ENCODE measurements at places on chromosomes 5 and 9. TPM values are rescaled to one million over a fixed set of nuclear protein-coding genes. Genes with fewer than 3 reads are reported as not detected.

Gene TRIM7
- 1.8 TPM for total RNA-seq

Gene ITK
- 0.50 TPM for total RNA-seq

Gene SPINK7
- total RNA-seq = not detected

Gene INSL4
- total RNA-seq = not detected

Gene RANBP6
- total RNA-seq = 36.8 TPM

Gene PCSK5
- total RNA-seq = 15.2 TPM

Gene OR1J2
- total RNA-seq = not detected

Gene C5orf46
- total RNA-seq = not detected

Gene BTNL3
- not detected for total RNA-seq

Gene CD72
- total RNA-seq = 1.7 TPM

GRCh38 chr9:5622016-5622415 lies 6.9 kb upstream of the RIC1 start:
- DNase-seq = no peak

GRCh38 chr5:10885026-10885425 lies 124.0 kb upstream of the DAP start:
- DNase-seq = no peak

GRCh38 chr5:32686799-32687498 lies 24.2 kb upstream of the NPR3 start:
- no peak for DNase-seq

DNA sequence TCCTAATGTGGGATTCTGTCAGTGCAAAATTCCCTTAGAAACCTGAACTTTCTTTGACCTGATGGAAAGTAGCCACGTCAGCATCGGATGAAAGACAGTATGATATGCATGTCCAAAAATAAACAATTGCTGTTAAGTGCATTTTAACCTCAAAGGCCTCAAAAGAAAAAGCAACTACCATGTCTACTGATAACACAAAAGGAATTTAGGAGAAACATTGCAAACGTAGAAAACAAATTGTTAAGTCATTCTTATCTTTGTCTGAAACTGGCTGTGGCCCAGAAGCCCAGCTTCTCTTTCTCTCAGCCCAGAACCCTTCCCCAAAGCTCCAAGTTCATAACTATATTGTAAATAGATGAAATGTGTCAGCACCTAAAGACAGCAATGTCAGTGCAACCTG lies 11.1 kb upstream of the LHFPL2 start:
- no peak for DNase-seq

DNA sequence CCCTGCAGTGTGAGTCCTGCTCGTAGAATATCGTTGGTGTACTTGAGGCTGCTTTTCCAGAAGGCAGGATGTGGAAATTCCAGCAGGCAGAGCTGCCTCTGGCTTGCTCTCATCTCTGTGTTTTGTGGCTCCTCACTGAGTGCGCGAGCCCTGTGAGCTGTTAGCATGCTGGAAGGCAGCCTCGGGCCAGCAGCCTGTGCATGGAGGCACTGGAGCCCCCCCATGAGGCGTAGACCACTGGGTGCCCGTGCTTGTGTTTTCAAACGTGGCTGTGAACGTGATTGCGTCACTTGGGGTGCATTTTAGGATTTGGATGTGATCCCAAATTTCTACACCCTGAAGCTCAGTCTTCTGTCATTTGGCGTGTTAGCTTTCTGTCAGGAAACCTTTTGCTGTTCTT lies 3.2 kb downstream of the WDR5 start:
- DNase-seq = no peak

DNA sequence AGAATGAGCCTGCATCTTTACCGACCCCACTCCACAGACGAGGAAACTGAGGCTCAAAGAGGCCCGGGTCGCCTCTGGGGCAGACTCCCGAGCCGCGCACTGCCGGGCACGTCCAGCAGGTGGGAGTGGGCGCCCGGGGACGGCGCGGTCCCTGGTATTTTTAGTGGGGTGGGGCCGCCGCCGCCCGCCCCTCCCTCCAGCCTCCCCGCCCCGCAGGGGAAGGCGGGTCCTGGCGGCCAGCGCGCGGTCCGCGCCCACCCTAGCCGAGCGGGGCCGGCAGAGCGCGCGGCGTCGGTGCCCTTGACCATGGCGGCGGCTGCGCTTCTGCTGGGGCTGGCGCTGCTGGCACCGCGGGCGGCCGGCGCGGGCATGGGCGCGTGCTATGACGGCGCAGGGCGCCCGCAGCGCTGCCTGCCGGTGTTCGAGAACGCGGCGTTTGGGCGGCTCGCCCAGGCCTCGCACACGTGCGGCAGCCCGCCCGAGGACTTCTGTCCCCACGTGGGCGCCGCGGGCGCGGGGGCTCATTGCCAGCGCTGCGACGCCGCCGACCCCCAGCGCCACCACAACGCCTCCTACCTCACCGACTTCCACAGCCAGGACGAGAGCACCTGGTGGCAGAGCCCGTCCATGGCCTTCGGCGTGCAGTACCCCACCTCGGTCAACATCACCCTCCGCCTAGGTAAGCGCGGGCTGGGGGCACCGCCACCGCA lies at the start of gene LAMC3:
Gene LAMC3 (plus strand): TSS at position 266 of the 710 bp plus-strand sequence. CDS start 41 bp downstream, at position 307.
- DNase-seq = peak; percentile 46

DNA sequence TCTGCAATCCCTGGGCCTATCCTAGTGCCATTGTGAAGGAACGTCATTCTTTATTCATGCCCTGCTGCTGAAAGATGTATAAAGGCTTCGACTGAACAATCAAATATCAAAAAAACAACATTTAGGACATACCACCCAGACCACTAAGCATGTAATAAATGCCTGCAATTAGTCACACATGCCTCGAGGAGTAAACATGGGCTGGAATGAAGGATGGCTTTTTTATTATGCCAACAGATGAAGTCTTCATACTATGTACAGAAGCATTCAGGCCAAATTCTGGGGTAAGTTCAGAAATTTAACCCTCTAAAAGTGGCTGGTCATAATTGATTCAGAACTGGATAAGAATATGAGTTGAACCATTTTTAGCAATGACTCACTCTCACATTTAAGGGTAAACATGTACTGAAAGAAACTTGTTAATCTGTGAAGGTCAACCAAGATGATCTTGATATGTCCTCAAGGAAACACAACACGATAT lies 38.1 kb downstream of the FAM240B start:
- DNase-seq = no peak

GRCh38 chr5:150394912-150395687 lies 17.6 kb downstream of the CD74 start:
- DNase-seq = no peak

DNA sequence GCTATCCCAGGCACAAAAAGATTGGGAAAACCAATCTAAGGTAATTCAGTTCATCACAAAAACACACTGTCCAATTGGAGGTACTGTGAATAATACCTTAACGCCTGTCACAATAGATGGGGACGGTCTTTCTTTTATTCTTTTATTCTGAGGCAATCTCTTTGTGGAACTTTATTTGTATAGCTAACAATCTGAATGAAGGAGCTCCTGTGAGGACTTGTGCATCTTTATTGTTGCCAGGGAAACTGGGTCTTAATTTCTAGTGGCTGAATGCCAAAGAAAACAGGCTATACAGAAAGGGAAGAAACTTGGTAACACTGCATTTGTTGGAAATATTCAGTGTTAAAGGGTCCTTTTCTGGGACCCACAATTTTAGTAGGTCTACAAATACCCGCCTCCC lies 546.9 kb upstream of the C9orf72 start:
- peak; percentile 48 for DNase-seq

DNA sequence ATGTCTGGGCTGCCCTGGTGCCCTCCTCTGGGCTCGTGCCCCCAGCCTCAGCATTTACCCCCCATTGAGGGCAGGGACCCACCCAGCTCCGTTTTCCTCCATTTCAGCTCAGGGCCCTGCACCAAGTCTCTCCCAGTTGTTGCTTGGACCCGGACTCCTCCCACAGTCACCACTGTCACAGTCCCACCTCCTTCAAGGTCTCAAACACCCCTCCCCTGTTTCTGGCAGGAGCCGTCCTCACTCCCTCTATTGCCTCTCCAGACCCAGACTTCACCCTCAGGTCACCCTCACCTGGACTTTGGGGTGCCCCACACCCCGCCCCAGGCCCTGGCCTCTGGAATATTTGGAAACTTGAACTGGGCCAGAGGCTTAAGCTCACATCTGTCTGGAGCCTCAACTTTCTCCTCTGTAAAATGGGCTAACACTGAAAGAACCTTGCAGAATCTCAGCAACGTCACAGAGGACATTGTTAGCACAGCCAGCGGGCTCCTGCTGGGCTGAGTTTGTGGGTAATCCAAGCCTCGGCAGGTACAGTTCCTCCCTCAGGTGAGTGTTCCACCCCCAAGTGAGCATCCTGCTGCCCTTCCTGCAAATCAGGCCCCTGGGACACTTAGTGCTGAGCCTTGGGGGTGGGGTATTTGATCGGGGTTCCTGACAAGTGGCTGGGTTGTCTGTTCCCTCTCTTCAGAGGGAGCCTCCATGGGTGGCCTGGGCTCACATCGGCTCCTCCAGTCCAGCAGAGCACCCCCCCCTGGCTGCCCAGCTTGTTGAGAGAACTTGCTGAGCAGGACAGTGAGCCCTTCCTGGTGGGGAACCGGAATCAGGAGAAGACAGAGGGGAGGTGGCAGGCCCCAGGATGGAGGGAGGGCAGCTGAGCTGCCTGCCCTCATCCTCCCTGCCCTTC lies 130.1 kb downstream of the C9orf50 start:
- DNase-seq = no peak

DNA sequence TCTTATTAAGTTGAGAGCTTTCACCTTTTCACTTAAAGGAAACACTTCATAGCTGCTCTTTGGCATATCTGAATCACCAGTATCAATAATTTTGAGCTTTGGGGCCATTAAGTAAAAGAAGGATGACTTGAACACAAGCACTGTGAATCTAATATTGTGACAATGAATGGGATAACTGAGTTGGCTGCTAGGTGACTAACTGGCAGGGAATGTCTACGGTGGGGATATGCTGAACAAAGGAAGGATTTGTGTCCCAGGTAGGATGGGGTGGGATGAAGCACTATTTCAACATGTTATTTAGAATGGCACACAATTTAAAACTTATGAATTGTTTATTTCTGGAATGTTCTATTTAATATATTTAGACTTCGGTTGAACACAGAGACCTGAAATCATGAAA lies 123.6 kb downstream of the TEX10 start:
- DNase-seq = no peak

GRCh38 chr5:170315154-170315553 lies 17.6 kb upstream of the LCP2 start:
- DNase-seq = peak; percentile 95

DNA sequence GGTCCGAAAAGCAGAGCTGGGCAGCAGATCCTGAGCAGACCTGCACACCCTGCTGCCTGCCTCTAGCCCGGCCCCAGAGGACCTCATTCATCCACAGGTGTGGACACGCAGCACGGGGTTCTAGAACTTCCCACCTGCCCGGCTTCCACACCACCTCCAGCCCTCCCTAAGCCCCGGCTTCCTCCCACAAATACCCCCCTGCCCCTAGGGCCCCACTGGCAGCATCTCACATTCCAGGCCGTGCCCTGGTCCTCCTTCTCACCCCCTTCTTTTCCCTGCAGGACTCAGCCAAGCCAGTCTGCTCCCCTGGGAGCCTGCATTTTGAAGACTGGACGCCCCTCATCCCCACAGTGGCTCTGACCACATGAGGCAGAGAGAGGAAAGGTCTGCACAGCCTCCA lies 138.9 kb downstream of the ADAMTS2 start:
- no peak for DNase-seq
